ENCODE measurements at places on chromosomes 1 and 21.

- DNase-seq = no peak
Observed at GRCh38 chr1:200290010-200290685, 119.7 kb downstream of the ZNF281 start.

GRCh38 chr1:155909894-155910293 is 1.3 kb downstream of the RIT1 start:
- DNase-seq = no peak

DNA sequence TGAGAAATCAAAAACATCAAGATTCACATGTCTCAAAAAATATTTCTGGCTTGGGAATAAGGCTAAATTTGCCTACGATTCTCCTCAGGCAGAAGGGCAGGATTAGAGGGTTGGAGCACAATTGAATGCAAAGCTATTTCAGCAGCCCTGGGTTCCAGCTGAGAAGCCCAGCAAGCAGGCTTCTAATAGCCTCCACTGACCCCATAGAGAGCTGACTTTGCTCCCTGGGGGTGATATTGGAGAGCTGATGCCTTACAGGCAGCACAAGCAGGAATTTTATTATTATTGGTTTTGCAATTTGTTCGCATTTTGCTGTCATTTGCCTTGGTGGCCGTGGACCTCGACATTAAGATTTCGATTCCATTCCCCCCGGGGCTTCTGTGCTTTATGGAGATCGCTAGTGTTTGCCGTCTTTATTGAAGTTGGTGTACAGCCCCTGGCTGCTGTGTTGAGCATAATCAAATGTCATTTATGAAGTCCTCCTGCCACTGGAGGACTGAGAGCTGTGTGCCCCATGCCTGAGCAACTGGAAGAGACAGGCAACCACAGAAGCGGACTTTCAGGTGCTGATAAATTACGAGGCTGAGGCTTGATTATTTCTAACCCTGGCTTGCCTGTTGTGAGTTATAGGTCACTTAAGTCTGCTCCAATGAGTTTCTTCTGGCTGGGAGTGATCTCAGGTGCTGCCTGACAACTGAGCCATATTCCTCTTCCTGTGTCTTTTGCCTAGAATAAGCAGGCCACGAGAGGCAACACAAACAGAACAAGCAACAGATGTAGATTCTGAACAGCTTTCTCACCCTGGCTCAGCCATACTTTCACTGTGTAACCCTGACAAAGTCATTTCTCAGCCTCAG is 518.4 kb upstream of the CAMK1G start:
- no peak for DNase-seq

- no peak for DNase-seq
Observed at GRCh38 chr1:198545156-198545555, 4.7 kb upstream of the ATP6V1G3 start.

DNA sequence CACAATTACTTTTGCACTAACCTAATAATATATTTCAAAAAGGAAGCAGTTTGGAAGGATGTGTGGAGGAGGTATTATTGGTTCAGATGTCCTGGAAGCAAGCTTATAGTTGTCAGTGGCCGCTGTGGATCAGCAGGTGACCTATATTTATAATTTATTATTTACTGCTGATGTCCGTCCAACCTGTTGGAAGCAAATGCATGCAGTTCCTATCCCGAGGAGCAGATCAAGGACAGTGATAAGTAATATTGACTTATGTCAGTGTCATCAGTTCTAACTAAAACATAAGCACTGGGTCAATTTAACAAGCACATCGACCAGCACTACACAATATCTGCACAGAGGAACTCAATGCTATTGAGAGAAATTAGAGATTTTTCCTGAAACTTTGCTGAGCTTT is 270.1 kb downstream of the BRINP2 start:
- no peak for DNase-seq

GRCh38 chr1:4614371-4615137 is 39.9 kb upstream of the AJAP1 start:
- DNase-seq = no peak

DNA sequence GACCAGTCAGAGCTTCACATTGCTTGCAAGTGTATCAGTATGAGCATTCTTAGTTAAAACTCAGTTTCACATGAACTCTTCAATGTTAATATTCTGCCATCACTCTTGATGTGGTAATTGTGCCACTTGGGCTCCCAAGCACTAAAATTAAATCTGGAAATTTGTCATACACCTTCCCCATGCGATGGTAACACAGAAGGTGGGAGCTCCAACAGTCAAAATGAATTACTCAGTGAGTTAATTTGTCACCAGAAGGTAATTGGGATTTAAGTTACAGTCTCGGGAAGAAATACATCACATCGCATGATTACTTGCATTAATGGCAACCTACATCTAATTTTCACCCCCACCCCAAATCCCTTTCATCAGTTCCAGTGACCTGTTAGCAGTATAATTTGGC is 376.5 kb upstream of the DAB1 start:
- no peak for DNase-seq

DNA sequence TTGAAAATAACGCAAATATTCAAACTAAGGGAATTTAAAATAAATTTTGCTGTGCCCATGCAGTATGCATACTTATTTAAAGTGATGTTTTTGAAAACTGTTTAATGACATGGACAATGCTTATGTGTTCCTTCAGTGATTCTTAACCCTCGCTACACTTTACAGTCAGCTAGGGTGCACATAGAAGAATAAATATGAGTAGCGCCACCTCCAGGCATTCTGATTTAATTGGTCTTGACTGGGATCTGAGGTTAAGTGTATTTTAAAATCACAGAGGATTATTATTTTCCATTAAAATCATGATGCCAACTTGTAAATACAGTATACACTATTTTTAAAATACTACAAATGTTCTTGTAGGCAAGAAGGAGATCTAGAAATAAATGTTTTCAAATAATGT is 373.5 kb upstream of the ADGRL4 start:
- DNase-seq = no peak

GRCh38 chr1:39905172-39905571 is 3.5 kb upstream of the MYCL start:
- DNase-seq = no peak

DNA sequence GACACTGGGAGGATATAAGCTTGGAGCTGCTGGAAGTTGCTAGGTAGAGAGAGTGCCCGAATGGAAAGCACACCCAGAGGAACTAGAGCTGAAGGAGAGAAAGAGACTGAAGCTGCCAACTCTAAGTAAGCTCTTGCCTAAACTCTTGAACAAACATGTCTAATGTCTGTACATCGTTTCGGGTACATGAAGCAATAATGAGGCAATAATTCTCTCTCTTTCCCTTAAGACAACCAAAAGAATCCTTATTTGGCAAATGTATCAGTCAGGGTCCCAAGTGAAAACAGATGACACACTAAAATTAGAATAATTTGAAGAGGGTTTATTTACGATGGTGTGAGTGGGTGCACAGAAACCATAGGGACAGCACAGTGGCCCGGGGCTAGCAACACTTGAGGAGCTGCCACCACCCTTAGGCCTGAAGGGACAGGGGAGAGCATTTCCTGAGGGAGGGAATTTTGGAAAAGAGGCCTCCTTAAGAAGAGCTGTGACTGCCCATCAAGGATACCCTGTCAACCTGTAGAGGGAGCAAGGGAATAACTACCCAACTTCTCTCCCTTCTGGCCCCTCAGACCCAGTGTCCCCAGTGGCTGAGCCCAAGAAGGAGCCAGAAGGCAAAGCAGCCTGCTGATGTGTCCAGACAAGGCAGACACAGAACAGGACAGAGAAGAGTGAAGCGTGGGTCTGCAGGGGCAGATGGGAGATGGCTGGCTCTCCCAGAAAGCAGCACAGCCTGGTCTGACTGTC is 36.1 kb upstream of the KHDRBS1 start:
- DNase-seq = no peak

- no peak for DNase-seq
Observed at GRCh38 chr1:975896-976683, 5.8 kb downstream of the PERM1 start.

DNA sequence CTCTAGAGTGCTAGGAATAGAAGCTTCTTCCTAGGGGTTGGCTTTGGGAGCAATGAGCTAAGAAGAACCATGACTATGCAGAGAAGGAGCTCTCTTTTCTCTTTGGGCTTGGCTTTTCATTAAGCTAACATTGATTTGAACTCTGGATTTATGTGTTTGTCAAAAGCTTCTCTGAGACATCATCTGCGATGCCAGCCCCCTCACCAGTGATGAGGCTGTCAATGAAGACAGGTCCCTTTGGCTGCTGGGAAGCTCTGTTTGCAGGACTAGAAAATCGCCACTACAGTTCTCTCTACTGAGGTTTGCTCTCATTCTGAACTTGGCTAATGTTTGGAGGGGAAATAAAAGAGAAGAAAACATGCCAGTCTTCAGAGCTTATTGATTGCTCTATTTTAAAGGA is 185.0 kb downstream of the PCP4 start:
- no peak for DNase-seq

DNA sequence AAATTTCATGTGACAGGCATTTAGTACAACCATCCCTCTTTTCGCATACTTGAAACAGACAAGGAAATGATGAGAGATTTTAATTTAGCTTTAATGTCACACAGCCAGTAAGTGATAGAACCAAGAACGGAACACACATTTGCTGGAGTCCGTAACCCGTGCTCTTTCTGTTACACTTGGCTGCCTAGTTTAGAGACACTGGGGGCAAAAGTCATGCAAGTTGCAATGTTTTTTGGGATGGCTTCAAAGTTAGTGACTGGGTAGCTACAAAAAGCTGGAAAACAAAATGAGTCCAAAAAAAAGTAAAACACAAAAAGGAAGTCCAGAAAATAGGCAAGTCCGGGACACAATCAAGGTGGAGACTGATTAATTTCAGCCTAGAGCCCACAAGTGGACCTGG is 5.9 kb downstream of the NID1 start:
- DNase-seq = no peak

DNA sequence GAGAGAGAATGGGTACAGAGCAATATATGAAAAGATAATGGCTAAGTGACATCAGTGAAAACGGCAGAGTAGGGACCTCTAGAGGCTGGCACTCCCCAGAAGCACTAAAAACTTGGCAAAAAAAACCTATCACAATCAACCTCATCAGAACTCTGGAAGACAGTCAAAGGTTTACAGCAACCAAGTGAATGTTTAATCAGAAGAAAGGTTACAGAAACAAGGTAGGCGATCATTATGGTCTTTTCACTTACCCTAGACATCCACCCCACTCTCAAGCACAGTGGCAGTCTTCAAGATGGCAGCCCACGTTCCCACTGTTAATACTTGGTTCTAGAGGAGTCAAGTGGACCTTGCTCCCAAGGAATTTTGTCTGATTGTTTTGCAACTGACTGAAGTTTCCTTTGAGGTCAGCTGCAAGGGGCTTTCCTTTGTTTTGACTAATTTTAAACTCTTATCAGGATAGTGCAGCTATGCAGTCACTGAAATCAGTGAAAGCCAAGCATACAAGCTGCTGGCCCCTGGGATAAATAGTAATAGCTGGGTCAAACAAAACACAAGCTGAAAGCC is 7.2 kb downstream of the KIFAP3 start:
- DNase-seq = no peak

DNA sequence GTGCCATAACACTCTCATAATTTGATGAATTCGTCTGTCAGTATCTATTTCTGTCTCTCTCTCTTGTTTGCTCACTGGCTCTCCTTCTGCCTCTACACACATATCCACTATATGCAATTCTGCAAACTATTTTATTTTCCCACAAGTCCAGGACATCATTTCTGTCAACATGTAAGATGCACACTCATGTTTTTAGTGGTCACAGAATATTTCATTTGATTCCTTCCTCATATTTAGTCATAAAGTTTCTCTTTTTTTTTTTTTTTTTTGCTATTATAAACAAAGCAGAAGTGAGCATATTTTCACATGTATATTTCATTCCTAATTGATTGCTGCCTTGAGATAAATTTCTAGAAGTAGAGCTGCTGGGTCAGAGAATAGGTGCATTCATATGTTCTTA is 165.3 kb downstream of the PGBD5 start:
- no peak for DNase-seq

DNA sequence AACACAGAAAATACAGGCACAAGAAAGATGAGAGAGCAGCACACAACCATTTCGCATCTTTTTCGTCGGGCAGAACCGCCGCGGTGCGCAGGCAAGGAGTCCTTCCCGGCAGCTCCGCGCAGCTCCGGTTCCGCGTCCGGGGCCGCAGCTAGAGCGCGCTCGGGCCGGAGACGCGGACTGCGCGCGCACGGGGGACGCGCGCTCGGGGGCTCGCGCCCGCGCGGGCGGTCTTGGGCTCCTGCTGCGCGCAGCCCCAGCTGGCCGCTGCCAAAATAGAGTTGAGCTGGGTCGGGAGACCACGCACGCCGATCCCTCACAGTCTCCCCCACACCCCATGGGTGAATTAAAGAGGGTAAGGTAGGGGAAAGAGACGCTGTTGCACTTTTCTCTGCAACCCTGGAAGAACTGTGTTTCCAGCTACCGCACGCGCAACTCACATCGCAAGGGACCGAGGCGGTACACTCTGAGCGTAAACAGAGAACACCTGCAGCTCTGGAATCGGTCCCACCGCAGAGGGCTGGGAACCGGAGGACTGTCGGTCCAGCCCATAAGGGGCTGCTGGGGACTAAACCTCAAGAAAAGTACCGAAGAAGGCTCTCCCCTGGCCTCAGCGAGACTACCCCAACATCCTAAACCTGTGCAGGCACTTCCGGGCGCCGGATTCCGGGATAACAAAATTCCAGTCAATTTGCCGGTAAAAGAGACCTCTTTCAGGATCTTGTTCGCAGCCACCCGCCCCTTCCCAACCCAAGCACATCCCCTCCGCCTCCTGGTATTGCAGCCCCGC is 1.7 kb downstream of the NR5A2 start:
- DNase-seq = no peak

GRCh38 chr1:1559066-1559465 is 15.6 kb downstream of the SSU72 start:
- no peak for DNase-seq

DNA sequence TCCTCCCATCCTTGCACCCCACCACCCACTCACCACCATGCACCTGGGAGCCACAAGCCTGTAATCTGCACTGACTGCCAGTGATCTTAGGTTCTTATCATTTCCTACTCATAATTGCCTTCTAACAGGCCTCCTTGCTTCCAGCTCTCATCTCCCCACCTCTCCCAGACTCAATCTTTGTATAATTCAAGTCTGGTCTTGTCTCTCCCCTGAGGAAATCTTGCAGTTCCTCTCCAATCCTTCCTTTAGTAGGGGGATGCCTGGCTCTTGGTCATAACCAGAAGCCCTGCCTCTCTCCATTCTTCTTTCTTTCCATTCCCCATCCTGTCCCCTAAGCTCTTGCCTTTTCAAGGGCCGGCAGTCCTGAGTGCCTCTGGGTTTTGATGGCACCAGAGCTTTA is 27.8 kb downstream of the PIGM start:
- no peak for DNase-seq

- DNase-seq = no peak
Observed at GRCh38 chr21:33117101-33117888, 47.4 kb downstream of the OLIG1 start.

- DNase-seq = no peak
Observed at GRCh38 chr1:3663999-3664699, 11.8 kb downstream of the TP73 start.

DNA sequence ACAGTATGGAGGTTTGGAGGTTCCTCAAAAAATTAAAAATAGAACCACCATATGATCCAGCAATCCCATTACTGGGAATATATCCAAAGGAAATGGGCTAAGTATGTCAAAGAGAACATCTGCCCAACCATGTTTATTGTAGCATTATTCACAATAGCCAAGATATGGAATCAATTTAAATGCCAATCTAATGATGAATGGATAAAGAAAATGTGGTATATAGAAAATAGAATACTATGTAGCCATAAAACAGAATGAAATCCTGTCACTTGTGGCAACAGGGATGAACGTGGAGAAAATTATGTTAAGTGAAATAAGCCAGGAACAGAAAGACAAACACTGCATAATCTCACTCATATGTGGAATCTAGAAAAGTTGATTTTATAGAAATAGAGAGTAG is 201.7 kb upstream of the AJAP1 start:
- DNase-seq = no peak

GRCh38 chr1:65341381-65341780 is 32.0 kb downstream of the DNAJC6 start:
- DNase-seq = no peak

All from stimulated activated CD4-positive, alpha-beta T cell treated with anti-CD3 and anti-CD28 coated beads, Interleukin-1b, Interleukin-23, amount 100 ng/mL, for 24 hours (primary cell).